ENCODE measurements at places on chromosomes 11 and 22.

DNA sequence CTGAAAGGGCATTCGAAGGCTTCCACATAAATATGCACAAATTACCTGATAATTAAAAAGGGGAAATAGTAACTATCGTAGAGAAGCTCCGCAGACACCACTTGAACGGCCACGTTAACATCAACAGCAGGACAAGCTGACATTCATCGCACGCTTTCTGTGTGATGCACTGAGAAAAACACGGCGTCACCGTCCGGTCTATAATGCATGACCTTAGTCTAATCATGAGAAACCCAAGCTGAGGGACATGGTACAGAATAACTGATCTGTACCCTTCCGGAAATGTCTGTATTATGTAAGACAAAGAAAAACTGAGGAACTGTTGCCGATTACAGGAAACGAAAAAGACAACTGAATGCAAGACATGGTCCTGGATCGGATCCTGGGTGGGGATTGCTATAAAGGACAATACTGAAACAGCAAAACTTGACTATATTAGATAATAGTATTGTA lies 678 bp upstream of the RANGAP1 start:
- DNase-seq: peak; percentile 32

GRCh38 chr11:31995525-31996094 lies 95.3 kb upstream of the RCN1 start:
- DNase-seq: no peak

DNA sequence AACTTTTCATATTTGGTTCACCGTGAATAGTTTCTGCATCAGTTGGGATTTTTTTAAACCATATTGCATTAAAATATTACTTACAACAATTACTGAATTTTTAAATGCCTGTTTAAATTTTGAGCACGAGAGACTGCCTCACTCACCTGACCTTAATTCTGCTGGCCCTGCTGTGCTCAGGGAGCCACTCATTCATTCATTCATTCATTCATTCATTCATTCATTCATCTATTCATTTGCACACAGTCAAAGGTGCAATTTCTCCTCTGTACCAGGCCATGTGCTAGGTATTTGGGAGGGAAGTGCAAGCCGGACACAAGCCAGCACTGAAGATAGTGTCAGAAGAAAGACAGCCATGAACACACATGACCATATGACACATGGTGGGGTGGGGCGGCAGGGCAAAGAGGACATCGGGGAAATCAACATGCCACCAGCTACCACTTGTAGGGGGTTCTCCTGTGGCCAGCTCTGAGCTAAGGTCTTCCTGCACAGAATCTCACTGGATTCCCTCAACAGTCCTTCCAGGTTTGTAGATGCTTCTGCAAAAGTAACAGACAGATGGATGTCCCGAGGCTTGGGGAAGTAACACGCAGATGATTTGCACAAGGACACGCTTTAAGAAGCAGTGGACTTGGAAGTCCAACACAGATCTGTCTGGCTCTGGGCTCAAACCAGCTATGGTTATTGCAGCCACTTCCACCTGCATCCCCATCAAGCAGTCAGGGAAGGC lies 568 bp upstream of the CSF2RB start:
- DNase-seq: no peak

DNA sequence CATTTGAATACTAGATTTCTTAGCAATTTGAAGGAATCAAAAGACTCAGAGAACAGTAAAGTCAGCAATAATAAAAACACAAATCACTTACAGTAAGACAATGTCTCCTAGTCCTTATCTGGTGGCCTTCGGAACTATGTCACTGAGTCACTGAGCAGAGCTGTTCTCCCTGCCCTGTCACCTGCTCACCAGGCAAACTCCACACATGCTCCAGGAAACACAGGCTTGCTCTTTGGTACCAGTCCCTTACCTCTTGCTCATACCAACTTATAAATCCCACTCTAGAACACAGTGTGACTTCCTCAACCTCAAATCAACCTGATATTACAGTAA lies 81.1 kb upstream of the CHRM4 start:
- DNase-seq: no peak

- no peak for DNase-seq
Measured at GRCh38 chr22:47571616-47572015, 809.2 kb downstream of the TBC1D22A start.

- peak; percentile 76 for DNase-seq
Measured at GRCh38 chr22:38317122-38317994, at the start of gene CSNK1E. Gene CSNK1E (minus strand): TSS chr22:38317433. CDS start chr22:38314157, 3,276 bp downstream.

GRCh38 chr11:124812876-124813275 lies 12.7 kb upstream of the MSANTD2 start:
- DNase-seq: no peak

GRCh38 chr11:7552666-7553065 lies 38.9 kb downstream of the PPFIBP2 start:
- DNase-seq: no peak

- DNase-seq: no peak
Measured at GRCh38 chr11:110968348-110969062, 256.3 kb upstream of the ARHGAP20 start.

DNA sequence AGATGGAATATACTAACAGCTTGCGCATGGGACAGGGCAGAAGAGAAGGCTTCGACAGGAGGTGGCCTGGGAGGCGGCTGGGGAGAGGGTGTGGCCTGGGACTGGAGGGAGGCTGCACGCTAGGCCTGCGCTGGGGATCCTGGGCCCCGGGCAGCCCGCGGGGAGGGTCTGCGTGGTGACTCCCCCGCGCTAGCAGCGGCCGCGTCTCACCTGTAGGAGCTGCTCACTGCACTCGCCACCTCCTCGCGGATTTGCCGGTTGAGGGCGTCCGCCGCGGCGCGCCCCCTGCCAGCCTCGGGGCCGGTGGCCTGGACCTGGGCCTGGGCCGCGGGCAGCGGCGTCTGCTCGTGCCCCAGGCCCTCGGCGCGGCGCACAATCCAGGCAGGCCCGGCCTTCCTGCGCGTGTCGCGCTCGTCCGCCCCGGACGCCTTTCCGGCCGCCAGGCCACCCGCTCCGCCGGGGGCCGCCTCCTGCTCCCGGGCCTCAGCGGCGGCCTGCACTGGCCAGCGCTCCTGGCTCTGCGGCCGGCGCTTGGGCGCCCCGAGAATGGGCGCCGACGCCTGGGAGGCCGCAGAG lies 1.5 kb downstream of the MAP6 start:
- no peak for DNase-seq

DNA sequence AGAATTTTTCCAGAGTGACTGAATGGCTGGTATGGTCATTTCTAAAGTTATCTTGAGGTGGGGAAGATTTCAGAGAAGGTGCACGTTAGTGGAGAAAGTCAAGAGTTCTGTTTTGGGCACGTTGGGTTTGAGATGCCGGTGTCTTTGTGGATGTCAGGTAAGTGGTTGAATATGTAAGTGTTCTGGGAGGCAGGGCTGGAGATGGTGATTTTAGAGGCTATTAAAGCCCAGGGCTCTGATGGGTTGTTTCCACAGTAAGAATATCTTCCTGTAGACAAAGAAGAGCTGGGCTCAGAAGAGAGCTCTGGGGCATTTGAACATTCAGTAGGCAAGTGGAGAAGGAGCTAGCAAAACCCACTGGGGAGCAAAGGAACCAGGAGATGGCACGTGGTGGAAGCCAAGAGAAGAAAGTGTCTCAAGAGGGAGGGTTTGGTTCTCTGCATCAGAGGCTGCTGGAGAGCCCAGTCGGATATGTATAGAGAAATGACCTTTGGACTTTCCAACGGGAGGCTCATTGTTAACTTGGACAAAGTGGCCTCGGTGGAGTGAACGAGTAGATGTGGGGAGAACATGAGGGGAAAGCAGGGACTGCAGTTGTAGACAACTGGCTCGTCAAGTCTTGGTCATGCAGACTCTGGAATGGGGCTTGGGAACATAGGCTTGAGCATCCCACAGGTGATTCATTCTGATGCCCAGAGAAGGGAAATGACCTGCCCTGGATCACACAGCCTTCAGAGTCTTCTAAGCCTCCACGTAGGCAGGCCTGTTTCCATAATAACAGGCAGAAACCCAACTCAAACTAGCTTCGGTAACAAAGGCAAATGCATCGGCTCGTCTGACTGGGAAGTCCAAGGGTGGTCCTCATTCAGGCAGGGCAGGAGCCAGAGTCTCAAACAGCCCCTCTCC lies 98.4 kb upstream of the PARVA start:
- no peak for DNase-seq

DNA sequence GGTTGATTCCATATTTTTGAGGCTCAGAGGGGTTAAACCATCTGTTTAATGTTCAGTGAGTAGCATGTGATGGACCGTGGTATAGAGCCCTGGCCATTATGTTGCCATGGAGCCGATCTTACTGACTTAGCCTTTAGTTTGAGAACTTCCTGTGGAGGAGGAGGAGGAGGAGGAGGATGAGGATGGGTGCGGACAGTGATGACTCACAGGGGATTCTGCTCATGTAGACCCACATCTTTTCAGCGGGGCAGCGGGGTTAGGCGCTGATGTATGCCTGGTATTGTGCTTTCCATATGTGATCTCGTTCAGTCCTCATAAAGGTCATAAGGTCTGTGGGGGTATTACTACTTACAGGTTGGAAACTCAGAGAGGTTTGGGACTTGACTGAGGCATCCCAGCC lies 13.9 kb downstream of the STX3 start:
- no peak for DNase-seq

GRCh38 chr11:22192642-22193347 lies at the start of gene ANO5:
Gene ANO5 (plus strand): TSS chr11:22193085. CDS start chr11:22193493, 408 bp downstream.
- no peak for DNase-seq

DNA sequence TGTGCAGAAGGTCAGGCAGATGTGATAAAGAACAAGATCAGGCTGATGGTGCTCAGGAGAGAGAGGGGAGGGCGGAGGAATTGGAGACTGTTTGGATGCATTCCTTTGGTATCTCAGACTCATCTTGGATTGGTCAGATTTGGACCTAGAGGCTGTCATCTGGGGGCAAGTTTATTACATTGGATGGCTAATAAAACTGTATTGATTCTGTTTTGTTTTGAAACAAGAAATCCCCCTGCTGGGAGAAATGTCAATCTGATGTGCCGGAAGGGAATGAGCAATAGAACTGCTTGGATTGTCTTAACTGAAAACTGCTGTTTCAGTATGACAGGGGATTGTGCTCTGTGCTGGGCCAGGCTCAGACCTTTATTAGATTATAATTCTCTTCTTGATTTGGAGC lies 25.5 kb upstream of the CCDC90B start:
- no peak for DNase-seq

DNA sequence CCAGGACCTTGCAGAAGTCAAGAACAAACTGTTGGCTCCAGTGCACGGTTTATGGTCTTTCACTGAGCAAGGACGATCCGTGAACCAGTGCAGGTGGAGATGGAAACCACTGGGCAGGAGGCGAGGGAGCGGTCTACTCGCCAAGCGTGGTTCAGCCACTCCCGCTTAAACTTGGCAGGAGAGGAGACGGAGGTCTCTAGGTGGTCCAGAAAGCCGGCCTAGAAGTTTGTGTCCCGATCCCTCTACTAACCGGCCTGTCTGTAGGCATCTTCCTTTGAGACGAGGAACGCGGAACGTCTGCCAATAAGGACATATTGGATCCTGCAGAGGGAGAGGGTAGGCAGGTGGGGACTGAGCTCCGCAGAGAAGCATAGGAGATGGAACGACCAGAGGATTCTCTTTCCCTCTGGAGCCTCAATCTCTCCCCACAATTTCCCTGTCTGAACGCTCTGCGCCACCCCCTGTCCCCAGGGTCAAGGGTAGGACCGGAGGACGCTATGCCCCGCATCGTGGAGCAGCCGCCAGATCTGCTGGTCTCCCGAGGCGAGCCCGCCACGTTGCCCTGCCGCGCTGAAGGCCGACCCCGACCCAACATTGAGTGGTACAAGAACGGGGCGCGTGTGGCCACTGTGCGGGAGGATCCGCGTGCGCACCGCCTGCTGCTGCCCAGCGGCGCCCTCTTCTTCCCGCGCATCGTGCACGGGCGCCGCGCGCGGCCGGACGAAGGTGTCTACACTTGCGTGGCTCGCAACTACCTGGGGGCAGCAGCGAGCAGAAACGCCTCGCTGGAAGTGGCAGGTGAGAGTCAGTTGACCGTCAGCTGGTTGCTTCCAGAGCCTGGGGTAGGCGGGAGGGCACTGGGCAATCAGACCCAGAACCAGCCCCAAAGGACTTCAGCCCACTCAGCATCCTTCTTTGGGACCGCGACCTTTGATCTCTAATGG lies 3.4 kb downstream of the ROBO3 start:
- no peak for DNase-seq

- peak; percentile 63 for DNase-seq
Measured at GRCh38 chr11:46369458-46370152, 11.9 kb upstream of the MDK start.

- no peak for DNase-seq
Measured at GRCh38 chr11:104259121-104259610, 95.2 kb upstream of the PDGFD start.

DNA sequence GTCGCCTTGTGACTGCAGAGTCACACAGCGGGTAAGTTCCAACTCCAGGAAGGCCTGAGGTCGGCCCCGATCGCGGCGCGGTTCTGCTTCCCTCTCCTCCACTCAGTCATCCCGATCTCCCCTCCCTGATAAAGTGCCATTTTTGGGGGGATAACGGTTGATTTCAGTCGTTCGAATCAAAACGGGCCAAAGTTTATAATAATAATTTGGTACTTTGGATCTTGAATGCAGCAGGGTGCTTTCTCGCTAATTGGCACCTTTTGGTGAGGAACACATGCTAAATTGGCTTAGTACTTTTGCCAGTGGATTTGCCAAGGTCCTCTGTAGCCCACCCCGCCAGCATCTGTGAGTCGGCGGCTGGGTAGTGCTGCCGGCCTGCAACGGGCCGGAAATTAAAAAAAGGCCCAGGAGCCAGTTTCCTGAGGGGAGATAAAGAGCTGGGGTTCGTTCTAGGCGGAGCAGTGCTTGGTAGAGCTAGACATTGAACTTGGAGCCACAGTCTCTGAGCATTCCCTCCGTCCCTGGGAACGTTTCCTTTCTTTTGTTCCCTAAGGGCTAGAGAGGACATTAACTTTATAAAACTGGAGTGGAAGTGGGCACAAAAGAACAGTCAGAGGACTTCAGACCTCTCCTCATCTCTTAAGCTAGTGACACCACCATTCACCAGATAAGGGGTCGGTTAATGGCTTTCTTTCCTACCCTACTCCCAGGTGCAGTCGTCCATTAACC lies 997 bp downstream of the UBE2L3 start:
- DNase-seq: no peak

GRCh38 chr11:115197433-115197832 lies 306.8 kb downstream of the CADM1 start:
- no peak for DNase-seq

DNA sequence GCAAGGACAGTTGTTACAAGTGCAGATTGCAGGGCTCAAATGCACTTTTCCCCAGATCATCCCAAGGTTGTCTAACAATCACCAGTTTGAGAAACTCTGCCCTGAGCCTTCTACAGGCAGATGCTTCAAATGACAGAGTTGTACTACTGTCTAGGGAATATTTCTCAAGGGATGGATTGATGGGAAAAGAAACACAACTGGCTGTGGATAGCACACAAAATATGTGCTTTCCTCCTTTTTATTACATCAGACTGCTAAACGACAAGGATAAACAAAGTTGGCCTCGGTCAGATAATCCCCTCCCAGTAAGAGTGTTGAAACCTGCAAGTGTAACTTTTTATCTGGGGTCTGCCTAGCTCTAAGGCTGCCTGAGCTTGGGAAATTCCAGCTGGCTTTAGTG lies 46.6 kb upstream of the SORL1-AS1 start:
- DNase-seq: no peak

Data from stimulated activated CD4-positive, alpha-beta T cell treated with anti-CD3 and anti-CD28 coated beads, Interleukin-4, amount 100 ng/mL, for 1 hour (primary cell).